A673 (cell line): ENCODE measurements at places on chromosomes 6 and 20. TPM values are rescaled to one million over a fixed set of nuclear protein-coding genes. Genes with fewer than 3 reads are reported as not detected.

TREM2 gene
- total RNA-seq: not detected in 2 replicates

IDH3B gene
- 135 and 146 TPM in 2 replicates for total RNA-seq

GRCh38 chr20:45313943-45314342 is 5.8 kb upstream of the MATN4 start:
- no peak for DNase-seq

- no peak for DNase-seq
Observed at GRCh38 chr6:33728438-33728837, 16.9 kb upstream of the UQCC2 start.

- no peak for DNase-seq
Observed at GRCh38 chr6:137297887-137298286, 78.7 kb upstream of the IFNGR1 start.

GRCh38 chr6:125871365-125871764 is 80.6 kb downstream of the NCOA7 start:
- no peak for DNase-seq

DNA sequence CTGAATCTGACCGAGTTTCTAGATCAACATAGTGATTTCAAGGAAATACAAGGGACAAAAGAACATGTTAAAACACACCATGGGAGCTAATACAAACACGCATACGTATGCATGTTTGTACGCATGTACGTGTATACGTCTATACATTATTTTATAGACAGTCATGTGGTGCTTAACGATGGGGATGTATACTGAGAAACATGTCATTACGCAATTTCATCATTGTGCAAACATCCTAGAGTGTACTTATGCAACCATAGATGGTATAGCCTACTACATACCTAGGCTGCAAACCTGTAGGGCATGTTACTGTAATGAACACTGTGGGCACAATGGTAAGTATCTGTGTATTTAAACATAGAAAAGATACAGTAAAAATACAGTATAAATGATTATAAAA is 25.0 kb upstream of the NELFCD start:
- DNase-seq: no peak

- no peak for DNase-seq
Observed at GRCh38 chr20:48319943-48320584, 507.7 kb downstream of the PREX1 start.
